ENCODE measurements at places on chromosomes 16 and 17. TPM values are rescaled to one million over a fixed set of nuclear protein-coding genes. Genes with fewer than 3 reads are reported as not detected.

The LDHD gene
- 7.0 TPM for total RNA-seq

GRCh38 chr17:71799657-71800056 is 321.2 kb upstream of the SOX9 start:
- no peak for DNase-seq

The TNFRSF17 gene
- not detected for total RNA-seq

The KRTAP17-1 gene
- not detected for total RNA-seq

DNA sequence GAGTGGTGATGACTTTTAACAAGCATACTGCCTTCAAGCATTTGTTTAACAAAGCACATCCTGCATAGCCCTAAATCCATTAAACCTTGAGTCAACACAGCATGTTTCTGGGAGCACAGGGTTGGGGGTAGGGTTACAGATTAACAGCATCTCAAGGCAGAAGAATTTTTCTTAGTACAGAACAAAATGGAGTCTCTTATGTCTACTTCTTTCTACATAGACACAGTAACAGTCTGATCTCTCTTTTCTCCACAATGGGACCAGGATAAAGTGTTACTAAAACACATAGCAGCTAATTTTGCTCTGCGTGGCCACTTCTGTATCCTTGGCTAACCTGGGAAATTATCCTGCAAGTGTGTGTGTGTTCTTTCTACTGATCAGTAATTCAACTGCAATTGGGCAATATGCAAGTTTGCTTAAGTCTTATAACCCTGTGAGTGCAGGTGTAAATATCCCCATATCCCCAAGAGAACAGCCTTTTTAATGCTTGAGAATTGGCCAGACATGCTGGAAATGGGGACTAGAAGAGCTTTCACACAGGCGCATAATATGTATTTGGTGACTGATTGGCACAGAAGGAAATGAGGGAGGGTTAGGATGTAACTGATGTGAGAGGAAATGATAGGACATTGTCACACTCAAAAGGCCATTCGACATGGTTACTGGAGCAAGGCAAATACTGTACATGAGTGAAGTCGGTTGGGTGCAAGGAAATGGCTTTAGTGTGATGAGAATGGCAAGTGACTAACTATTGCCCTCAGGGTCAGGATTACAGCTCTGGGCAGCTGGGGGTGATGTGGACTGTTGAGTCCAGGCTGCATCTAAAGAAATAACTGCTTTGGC is 10.8 kb upstream of the ANKS4B start:
- no peak for DNase-seq

DNA sequence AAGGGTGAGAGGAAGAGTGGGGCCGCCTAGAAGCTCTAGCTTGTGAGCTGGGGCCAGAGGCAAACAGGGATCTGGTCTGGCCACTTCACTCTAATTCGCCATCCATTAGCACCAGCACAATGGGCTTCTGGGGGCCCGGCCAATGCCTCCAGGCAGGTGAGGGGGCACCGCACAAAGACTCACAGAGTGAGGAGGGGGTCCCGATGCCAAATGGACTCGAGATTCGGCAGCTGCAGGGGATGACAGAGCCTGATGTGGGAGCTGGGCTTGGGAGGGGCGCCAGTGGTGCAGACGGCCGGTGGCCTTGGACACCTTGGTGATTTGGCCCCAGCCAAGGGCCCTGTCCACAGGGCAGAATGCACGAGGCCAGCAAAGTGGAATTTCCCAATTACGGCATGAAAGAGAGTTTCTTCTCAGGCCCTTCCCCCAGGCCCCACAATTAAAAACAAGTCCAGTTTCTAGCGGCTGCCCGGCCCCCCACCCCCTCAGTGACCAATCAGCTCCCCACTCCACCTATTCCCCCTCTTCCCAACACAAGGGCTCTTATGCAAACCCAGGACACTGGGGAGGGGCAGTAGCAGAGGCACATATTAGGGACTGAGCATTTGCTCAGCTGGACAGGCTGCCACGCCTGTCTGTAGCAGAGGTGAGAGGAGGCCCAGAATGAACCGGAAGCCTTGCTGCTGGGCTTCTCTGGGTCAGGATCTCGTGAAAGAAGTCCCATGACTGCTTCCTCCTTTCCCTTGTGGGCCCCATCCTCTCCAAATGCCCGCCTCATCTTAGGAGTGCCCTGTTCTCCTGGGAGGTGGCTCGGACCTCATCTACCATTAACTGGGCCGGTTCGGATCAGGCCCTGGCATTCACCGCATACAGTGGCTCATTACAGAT is 39.4 kb upstream of the MTSS2 start:
- DNase-seq: no peak

DNA sequence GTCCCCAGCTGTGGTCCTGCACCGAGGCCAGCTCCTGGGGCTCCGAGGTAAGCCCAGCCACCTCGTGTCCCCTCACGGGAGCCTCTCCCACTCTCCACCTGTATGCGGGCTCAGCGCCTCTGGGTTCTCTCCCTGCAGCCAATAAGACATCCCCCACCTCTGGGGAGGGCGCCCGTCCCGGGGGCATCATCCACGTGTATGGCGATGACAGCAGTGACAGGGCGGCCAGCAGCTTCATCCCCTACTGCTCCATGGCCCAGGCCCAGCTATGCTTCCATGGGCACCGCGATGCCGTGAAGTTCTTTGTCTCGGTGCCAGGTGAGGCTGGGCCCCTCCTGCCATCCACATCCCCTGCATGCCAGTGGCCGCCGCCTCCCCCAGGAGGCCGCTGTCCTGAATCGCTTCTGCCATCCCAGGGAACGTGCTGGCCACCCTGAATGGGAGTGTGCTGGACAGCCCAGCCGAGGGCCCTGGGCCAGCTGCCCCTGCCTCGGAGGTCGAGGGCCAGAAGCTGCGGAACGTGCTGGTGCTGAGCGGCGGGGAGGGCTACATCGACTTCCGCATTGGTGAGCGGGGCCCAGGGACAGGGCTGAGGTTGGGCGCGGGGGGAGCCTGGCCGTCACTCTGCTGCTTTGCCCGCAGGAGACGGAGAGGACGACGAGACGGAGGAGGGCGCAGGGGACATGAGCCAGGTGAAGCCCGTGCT is 3.1 kb downstream of the NME3 start:
- peak; percentile 85 for DNase-seq

DNA sequence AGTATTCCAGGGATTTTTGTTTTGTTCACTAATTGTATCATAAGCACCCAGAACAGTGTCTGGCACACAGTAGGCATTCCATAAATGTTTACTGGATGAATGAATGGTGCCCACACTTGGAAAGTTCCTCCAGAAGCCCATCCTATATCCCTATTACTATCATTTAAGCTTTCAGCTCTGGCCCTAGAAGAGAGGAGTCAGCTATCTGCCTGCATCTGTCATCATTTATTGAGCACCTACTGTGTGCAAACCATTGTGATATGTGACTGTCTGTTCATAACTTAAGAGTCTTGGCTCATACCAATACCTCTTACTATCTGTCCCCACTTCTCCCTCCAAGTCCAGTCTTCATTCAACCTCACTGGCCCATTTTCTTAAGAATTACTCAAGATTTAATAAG is 20.1 kb upstream of the SP6 start:
- DNase-seq: no peak

DNA sequence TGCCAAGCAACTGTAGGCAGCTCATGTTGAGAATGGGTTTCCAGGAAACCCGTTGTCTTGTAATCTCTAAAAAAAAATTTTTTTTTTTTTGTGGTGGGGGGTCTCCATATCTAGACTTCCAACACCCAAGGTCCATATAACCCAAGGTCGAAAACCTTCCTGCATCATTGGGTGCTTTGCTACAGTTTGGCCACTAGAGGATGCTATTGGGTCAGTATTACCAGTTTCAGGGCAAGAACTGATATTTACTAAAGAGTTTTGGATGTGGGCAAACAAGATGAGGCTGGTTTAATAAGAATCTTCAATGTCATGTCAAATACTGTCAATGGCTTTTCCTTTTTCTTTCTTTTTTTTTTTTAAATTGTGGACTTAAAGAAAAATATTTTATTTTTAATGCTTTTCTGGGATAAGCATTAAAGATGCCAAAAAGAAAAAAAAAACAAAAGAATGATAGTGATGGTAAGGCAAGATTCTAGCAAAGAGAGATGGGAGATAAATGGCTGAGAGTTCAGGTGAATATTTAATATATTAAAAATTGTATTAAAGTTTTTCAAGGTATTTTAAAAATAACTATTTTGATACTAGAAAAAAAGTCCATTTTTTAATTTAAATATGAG is 62.2 kb downstream of the DHRS7C start:
- DNase-seq: no peak

- no peak for DNase-seq
Measured at GRCh38 chr17:31744511-31744951, 114.5 kb downstream of the COPRS start.

DNA sequence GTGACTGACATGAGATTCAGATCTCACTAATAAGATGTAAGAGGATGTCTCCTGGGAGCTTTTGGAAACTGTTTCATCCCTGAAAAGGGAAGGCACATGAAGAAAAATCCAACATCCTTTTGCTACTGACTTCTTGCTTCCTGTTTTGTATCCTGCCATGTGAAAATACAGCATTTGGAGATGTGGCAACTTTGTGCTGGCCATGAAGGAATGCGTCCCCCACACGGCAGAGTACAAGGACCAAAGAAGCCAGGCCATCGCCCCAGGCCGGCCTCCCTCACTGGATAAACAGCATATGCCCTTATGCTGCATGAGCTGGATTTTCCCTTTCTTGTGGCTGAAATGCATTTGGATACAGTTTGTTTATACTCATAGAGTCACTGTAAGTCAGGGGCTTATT is 5.5 kb upstream of the HASPIN start:
- no peak for DNase-seq

The KRT13 gene
- total RNA-seq: not detected

The FAM20A gene
- total RNA-seq: 6.0 TPM

The CSHL1 gene
- total RNA-seq: not detected

The STAC2 gene
- not detected for total RNA-seq

- no peak for DNase-seq
Measured at GRCh38 chr16:87747626-87748414, 18.0 kb downstream of the KLHDC4 start.

DNA sequence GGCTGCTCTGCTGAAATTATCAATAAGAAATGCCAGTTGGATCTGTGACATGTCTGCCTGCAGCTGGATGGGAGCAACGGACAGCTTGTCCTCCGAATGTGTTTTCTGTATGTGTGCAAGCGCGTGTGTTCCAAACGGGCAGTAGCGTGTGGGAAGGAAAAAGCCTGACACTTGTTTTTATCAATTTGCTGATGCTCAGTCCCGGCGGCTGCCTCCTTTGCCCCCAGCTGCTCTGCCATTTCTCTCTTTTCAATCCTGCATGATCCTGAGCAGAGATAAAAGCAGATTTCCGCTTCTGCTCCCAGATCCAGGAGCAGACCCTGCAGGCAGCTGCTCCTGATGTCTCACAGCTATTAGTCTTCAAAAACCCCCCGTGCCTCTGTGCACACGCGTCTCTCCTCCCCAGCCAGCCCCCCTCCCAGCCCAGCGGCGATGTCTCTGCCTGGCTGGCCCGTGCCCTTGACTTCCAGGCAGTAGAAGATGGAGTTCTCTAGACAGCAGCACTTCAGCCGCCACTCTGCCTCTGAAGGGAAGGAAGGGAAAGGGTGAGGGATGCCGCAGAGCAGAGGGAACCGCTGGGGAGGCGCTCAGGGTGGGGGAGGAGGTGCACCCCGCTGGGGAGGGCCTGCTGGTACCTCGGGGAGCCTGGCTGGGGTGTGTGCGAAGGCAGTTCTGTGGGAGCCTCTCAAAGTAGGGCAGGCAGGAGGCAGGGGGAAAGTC is 4.1 kb downstream of the PRCD start:
- DNase-seq: peak; percentile 59

DNA sequence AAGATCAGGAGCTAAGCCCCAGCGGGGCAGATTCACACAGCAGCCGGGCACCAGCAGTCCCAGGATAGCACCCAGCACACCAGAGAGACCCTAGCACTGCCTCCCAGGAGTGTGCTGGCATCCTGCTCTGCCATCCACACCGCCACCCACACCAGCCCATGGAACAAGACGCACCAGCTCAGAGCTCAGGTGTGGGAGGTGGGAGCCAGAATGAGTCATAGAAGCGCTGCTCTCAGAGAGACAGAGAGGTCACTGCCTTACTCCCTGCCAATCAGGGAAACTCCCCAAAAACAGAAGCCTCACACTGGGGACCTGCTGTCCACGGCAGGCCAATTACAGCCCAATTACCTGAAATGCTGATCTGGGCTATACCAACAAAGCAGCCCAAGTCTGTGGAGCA is 64.9 kb downstream of the CDYL2 start:
- no peak for DNase-seq

DNA sequence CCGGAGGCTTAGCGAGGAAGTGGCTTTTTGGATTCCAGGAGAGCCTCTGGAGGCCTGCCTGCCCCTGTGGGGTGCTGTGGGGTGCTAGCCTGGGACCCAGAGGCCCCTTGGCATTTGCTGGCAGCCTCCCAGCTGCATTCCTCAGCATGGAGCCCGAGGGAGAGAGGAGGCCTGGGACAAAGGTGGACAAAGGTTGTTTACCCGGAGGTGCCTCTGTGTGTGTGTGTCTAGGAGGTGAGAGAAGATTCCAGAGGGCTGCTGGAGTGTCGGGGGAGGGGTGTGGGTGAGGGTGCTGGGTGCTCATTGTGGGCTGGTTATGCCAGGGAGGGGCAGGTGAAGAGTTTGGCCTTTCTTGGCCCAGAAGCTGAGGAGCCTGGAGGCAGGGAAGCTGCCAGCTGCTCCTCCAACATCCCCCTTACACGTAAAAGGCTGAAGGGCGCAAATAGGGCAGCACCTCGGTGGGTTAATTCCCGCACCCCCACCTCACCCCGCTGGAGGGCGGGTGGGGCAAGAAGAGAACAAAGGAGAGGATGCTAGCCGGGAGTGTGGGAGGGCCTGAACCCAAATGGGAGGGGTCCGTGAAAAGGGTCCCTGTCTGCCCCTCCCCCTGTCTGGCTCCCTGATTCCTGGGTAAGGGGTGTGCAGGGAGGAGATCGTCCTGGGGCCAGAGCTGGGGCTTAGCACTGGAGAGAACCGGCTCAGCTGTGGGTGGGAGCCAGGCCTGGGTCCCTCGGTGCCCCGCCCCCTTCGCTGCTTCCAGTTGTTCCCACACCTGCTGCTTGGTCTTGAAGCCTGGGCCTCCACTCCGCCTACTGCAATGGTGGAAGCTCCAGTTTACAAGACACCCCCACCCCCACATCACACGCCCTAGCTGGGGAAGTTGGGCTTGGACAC is 9.9 kb downstream of the HEXIM2 start:
- peak; percentile 73 for DNase-seq

The KRTAP4-11 gene
- not detected for total RNA-seq

The PRRT2 gene
- total RNA-seq: 0.42 TPM

- DNase-seq: no peak
Measured at GRCh38 chr16:81175325-81175891, 63.1 kb upstream of the BCO1 start.

The TMEM204 gene
- total RNA-seq: 4.5 TPM

The PPP1R9B gene
- total RNA-seq: 23.1 TPM

GRCh38 chr17:412211-413015 is 59.8 kb upstream of the RPH3AL start:
- DNase-seq: no peak

The NPIPA8 gene
- 0.78 TPM for total RNA-seq

DNA sequence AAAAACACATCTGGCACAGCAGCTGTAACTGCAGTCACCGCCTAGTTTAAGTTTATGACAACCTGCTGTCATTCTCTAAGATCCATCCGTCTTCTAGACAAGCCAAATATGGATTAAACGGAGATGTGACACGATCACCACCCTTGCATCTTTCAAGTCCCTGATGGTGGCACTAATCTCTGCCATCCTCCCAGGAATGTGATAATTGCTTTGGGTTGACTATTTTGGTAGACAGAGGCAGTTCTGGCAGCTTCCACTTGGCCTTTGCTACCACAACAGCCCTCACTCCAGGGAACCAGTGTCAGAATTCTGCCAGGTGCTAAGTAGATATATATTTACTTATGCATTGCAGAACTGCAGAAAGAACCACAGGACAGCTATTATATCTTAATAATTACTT is 81.3 kb downstream of the ADCY9 start:
- no peak for DNase-seq
